ENCODE measurements at places on chromosomes 2 and 18.
A peak's percentile ranks its signal among the peaks of the same experiment; 100 is the strongest.

- no peak for DNase-seq
Observed at GRCh38 chr2:6986301-6986911, 69.2 kb downstream of the RNF144A start.

- no peak for DNase-seq
Observed at GRCh38 chr2:128263902-128264331, 54.8 kb downstream of the HS6ST1 start.

DNA sequence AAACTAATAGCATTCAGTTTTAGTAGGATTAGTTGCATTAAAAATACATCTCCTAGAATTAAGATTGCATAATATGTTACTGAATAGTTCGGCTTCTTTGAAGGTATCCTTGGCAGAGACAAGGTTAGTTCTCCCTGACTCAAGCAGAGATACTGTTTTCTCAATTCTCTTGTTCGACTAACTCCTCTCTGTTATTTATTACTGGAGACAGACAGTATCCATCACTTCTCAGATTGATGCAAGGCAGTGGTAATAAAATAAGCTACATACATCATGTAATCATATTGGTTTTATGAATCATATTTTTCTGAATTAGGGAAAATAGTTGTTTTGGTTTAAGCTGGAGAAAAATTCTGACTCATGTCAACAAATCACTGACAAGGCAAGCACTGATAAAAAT, 134.8 kb downstream of the SLC8A1 start:
- DNase-seq = no peak

DNA sequence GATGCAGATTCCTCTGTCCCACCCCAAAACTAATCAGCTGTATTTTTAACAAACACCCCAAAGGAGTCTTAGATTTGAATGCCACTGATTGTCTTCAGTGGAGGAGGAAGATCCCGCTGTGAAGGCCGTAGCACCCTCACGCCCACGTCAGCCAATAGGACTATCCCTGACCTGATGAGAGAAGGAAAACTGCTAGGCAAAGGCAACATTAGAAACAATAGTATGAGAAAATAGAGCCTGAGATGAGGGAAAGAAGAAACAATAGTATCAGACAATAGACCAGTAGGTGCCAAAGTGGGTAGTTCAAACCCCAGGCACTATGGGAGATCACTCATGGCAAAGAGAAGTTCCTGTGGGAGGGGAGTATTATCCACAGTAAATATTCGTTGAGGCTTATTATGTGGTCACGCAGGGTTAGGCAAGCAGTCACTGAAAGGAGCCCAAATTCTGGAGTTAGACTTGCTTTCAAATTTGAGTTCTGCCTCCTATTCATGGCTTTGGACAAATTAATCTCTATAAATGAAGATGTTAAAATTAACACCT, 2.8 kb downstream of the PCBP1 start:
- DNase-seq = no peak

GRCh38 chr2:221705185-221705877, 133.2 kb upstream of the EPHA4 start:
- DNase-seq = no peak

DNA sequence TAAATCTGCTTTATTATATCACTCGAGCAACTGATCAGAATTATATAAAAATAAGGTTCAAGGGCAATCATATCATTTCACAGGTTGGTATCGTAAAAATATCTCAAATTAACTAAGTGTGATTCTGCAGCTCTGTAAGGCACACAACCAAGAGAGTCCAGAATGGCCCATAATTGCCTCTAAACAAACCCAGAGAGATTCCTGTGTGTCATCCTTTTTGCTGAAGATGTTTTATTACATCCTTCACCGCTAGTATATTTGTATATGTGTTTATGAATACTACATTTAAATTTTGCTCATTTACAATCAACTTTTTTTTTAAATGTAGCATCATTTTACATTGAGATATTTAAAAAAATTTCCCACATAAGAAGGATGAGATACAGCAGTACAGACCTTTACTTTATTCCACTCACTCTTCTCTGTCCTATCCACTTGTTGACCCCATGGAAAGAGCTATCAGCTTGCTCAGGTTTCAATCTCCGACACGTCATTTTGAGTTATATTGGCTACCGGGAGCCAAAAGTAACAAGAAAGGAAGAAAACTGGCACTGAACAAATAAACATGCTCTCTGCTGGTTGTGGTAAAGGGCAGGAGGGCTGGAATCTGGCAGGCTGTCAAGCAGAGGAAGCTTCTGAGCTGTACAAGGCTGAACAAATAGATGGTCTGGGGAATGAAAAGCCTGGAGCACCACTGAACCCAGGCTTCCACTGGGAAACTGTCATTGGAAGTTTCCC, 23.1 kb downstream of the PLA2R1 start:
- DNase-seq = peak; percentile 81

DNA sequence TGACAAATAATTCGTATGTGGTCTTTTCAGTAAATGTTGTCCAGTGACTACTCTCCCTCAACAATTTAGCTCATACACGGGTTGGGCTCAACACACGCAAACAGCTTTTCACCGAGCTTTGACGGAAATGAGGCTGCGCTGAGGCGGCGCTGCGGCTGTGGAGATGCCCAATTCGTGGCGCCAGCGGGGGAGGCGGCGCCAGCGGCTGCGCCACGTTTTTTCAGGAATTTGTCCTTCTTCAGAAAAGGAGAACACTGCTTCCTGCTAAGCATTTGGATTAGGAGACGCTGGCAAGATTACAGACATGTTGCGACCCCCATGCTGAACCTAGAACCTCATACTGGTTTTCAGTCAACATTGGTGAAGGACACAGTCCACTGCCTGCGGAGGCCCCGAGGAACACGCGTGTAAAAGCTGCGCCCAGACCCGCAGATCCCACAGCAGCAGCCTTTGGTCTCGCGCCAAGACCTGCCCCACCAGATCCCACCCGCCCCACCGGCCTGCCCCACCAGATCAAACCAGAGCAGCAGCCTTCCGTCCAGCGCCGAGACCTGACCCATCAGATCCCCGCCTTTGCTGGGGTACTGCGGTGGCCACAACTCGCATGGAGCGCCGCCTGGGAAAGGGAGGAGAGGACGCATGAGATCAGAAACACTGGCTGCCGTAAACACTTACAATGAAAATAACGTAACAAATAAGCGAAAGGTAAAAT, 173.8 kb downstream of the TMEM18 start:
- no peak for DNase-seq

DNA sequence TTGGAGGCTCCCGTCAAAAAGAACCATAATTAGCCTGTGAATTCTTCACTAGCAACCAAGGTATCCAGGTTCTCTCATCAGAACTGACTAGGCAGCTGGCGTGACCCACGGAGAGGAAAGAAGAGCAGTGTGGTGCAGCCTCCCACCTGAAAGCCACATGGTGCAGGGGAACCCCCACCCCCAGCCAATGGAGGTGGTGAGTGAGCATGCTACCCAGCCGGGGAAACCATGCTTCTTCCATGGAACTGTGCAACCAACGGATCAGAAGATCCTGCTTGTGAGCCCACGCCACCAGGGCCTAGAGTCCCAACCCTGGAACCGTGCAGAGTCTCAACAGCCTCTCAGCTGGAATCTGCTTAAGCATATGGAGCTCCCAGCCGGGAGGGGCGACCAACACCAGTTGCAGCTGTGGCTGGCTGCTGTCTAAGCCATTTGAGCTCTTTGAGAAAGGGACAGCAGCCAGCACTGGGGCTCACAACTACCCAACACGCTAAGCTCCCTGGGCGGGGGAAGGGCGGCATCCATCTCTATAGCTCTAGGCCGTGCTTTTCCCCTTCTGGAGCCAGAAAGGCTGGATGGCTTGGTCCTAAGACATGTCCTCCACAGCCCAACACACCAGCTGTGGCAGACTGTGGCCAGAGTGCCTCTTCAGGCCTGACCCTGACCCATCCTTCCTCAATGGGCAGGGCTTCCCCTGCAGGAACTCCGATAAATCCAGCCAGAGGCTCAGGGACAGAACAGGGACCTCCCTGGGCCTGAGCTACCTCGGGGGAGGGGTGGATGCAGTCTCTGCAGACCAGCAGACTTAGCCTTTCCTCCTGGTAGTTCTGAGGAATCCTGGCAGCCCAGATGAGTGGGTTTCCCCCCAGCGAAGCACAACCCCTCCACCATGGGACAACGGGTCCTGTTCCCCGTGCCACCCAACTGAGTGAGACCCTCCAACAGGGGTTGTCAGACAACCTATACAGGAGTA, 151.4 kb upstream of the NXPH2 start:
- no peak for DNase-seq

DNA sequence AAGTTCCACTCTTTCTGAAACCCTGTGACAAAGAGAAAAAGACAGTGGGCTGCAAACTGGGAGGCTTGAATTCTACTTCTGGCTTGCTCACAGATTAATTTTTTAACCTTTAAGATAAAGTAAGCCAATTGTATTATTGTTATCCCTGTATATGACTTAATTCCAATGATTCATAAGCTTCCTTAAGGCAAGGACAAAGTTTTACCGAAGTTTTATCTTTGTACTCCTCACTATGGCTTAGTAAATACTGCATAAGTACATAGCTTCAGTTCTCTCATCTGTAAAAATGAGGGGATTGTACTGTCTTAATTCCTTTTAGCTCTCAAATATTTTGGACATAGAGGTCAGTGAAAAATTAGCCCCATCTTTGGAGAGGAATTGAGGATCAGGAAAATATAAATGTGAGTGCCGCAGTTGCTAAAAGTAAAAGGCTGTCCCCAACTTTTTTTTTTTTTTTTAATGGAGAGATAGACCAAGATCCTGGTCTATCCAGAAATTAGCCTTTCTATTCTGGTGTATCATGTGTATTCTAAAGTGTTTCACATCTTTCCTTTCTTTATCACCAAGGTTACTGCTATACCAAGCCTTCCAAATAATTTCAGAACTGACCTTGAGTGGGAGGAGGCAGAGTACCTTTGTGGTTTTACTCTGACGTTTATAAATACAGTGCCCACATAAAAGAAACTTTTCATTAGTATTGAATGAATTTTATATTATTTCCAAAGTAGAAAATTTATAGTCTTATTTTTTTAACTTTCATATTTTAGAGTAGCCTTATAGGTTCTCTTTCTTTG, 13.3 kb downstream of the RELCH start:
- no peak for DNase-seq

GRCh38 chr2:56475191-56475590, 291.4 kb downstream of the CCDC85A start:
- DNase-seq = no peak

GRCh38 chr2:174248998-174249592, 763 bp upstream of the OLA1 start:
- no peak for DNase-seq

GRCh38 chr2:133568598-133568997, 335 bp upstream of the NCKAP5 start:
- DNase-seq = no peak

GRCh38 chr18:61589053-61589723, 256.0 kb downstream of the CDH20 start:
- no peak for DNase-seq

GRCh38 chr2:104794441-104794840, 59.5 kb upstream of the POU3F3 start:
- no peak for DNase-seq

DNA sequence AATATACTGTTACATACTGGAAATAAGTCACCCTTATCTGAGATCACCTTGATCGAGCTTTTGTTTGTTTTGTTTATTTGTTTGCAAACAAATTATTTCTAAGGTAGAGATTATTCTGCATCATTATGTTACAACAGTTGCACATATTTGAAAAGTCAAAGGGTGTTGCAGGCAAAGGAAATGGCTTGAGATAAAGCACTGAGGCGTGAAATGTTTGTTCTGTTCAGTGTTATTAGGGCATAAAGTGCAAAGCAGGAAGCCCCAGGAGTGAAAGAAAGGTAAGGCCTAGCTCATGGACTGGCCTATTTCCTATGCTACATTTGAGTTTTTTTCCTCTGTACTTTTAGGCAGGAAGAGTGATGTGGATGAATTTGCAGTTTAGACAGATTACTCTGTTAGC, 1815.6 kb upstream of the LRRTM1 start:
- DNase-seq = no peak

GRCh38 chr18:79496978-79497637, 101.4 kb downstream of the NFATC1 start:
- no peak for DNase-seq

DNA sequence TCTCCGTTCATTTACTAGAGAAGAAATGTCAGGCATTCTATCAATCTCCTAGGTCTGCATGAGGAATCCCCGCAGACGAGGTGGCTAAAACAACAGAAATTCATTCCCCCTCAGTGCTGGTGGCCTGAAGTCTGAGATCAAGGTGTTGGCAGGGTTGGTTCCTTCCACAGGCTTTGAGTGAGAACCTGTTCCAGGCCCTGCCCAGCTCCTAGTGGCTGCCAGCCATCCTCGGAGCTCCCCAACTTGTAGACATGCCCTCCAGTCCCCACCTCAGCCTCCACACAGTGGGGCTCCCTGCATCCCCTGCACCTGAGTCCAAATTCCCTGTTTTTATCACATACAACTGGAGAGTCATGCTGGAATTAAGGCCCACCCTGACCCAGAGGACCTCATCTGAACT, 145.3 kb upstream of the ALKAL2 start:
- no peak for DNase-seq

- peak; percentile 90 for DNase-seq
Observed at GRCh38 chr2:172179045-172179701, 76.5 kb upstream of the DLX2 start.

- no peak for DNase-seq
Observed at GRCh38 chr2:227460070-227460485, 11.9 kb upstream of the AGFG1 start.

DNA sequence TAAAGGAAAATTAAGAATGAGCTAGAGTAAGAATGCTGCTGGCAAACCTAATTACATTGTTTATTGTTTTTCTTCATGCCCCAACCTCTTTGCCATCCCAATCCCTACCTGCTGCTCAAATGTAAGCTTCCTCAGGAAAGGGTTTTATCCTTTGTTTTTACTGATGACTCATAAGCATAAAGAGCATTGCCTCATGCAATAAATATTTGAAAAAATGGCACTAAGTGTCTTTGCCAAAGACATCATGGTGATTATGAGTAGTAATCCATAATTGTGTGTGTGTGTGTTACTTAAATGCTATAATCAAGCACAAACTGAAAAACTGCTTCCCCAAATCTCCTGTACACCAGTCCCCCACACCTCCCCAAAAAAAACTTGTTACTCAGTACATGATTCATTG, 53.4 kb downstream of the DNER start:
- DNase-seq = no peak

- no peak for DNase-seq
Observed at GRCh38 chr2:197144183-197144582, 166.4 kb downstream of the ANKRD44 start.

- peak; percentile 45 for DNase-seq
Observed at GRCh38 chr2:37583402-37583801, 88.0 kb downstream of the CDC42EP3 start.

DNA sequence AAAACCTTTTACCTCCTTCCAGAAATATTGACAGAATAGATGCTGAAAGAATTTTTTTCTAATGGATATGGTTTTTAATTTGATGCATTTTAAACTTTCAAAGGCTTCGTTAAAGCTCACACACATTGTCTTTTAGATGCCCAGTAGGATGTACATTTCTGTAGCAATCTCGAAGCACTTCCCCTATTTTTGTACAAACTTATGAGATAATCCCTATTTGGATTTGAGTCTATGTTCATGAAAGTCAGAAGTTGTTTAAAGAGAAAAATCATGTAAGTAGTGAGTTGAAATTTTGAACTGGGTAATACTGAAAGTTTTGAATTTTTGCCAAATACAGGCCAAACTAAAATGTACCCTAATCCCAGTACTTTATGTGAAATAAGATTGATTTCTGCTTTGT, 38.1 kb upstream of the MMADHC start:
- DNase-seq = no peak
